ENCODE measurements at places on chromosomes 5 and 9. TPM values are rescaled to one million over a fixed set of nuclear protein-coding genes. Genes with fewer than 3 reads are reported as not detected.

- DNase-seq: no peak
These were observed 779.3 kb downstream of the CDH9 start for GRCh38 chr5:26259081-26259480.

SPATA31D4 gene
- total RNA-seq: not detected

GRCh38 chr9:96020300-96020791 is 144.9 kb downstream of the ERCC6L2 start:
- no peak for DNase-seq

PSIP1 gene
- 188 TPM for total RNA-seq

GRXCR2 gene
- total RNA-seq: not detected

- DNase-seq: no peak
These were observed 21.5 kb upstream of the COL5A1 start for GRCh38 chr9:134619983-134620661.

- no peak for DNase-seq
These were observed 583.4 kb downstream of the ACTL7B start for GRCh38 chr9:108272349-108272899.

- DNase-seq: no peak
These were observed 66.6 kb downstream of the SERINC5 start for GRCh38 chr5:80189201-80189600.

SGCD gene
- total RNA-seq: not detected

GRCh38 chr9:114433720-114434255 is 46.0 kb upstream of the AKNA start:
- DNase-seq: peak; percentile 10

- DNase-seq: no peak
These were observed 28.4 kb downstream of the MCTP1 start for GRCh38 chr5:95256446-95256845.

DNA sequence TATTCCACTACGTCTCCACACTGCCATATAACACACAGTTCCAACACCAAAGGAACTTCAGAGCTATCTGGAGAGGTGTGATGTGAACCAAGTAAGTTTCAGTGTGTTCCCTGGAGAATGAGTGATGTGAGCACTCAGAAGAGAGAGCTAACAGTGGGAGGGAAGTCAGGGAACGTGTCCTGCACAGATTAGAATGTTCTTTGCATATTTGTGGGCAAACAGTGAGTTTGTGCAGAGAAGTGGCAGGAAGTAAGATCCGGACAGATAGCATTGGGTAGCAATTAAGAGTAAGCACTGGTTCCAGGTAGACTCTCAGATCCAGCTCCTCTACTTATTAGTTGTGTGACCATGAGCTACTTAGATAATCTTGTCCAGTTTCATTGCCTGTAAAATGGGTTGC is 206.4 kb downstream of the PDZD2 start:
- no peak for DNase-seq

- DNase-seq: no peak
These were observed 669 bp upstream of the AMBP start for GRCh38 chr9:114078781-114079156.

DNA sequence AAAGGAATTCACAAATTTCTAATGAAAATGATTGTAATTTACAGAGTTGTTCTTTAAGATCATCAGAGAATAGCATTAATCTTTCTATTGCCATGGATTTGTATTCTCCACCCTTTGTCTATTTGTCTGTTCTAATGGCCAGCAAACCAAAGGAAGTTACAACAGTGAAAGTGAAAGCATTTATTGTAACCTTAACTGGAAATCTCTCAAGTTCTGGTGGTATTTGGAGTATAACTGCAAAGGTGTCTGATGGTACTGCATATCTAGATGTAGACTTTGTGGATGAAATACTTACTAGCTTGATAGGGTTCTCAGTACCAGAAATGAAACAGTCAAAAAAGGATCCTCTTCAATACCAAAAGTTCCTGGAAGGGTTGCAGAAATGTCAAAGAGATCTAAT is 21.7 kb downstream of the RMI1 start:
- DNase-seq: peak; percentile 9

- DNase-seq: no peak
These were observed 368.7 kb upstream of the KLF4 start for GRCh38 chr9:107858260-107858659.

DNA sequence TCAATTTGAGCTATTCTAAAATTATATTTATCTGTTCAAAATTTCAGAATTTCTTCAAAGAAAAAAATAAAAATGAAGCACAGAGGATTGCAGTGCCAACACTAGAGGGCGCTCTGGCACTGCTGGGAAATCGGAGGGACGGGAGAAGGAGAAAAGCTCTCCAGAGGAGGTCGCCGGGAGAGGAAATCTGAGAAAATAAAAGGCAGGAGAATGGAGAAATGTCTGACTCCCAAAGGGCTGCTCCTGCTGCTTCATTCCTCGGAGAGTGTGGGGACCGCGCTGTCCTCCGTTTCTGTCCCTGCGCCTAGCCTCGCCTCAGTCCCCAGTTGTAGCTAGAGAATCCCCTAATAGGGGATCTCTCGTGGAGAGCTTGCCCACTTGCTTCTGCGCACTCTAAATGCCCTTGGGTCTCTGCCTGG is 40.0 kb upstream of the ARSB start:
- peak; percentile 33 for DNase-seq

- DNase-seq: no peak
These were observed 336.5 kb downstream of the DIRAS2 start for GRCh38 chr9:90306158-90306557.

DNA sequence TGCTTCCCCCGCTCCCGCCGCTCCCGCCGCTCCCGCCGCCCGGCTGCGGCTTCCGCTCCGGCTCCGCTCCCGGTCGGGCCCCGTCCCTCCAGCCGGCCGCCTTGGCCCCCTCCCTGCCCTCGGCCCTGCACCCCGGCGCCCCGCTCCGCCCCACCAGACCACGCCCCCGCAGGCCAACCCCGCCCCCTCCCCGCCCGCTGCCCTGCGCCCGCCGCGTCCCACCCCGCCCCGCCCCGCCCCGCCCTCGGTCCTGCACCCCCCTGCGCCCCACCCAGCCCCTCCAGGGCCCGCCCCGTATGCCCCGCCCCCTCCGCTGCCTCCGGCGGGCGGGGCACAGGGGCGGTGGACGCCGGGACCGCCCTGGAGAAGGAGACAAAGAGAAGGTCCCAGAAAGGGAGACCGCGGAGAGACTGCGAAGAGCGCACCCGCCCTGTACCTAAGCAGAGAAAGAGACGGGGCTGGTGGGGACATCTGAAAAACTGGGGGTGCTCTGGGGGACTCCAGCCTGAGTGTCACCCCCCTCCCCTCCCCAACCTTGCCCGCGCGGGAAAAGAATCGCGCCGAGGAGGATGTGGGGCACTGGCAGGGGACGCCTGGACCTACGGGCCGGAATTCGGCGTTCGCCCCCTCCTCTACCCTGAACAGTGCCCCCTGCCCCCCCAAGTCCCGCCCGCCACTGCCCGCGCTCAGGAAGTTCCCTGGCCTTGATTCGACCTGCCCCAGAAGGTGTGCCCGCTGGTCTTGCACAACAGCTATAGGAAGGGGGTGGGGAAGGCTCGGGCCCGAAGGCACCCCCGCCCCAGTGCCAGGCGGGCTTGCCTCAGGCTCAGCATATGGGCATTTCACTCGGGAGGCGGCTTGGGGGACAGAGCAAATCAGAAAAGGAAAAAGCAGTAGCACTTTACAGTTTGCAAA is 42.8 kb upstream of the STXBP1 start:
- peak; percentile 72 for DNase-seq

DNA sequence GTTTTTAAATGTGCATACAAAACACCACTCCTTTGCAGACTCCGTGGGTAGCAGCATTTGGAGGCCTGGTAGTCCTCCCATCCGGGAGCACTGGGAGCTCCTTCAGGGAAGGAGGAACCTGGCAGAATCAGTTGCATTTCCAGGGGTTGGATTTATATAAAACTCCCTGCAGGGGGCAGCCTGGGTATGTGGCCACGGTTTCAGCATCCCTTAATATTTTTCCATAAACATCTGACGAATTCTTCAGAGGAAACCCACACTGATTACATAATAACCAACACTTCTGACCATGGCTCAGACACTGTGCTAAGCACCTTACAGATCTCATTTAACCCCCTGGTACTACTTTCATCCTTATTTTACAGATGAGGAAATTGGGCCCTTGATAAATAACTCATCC is 6.1 kb upstream of the AFAP1L1 start:
- no peak for DNase-seq

- DNase-seq: no peak
These were observed 39.3 kb upstream of the OLFM1 start for GRCh38 chr9:135048046-135048757.

GRIN1 gene
- not detected for total RNA-seq

LCN9 gene
- not detected for total RNA-seq

GARIN3 gene
- total RNA-seq: not detected

DNA sequence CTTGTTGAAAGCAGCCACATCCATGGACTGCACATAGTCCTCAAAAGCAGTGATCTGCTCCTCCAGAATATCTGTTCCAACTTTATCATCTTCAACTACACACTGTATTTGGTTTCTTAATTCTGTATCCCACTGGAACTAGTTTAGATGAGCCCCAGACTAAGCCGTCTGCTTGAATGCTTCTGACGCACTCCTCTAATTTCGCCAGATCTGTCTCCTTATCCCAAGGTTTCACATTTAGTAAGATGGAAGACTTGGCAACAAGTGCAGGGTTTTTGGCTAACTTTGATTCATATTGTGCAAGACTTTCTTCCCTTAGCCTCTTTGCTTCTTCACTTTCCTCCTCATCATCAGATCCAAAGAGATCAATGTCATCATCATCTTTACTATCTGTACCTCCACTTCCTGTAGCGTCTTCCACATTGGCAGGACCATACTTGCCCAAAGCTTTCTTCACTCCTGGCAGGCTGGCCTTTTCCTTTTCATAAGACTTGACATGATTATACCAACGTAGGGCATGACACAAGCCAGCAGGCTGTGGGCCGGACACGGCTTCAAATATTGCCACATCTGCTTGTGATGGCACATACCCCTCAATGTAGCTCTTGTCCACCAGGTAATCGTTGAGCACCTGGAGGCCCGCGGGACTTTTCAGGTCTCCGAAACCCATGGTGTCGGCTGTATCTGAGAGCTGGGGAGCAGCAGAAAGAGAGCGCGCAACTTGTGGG is 56.2 kb upstream of the PIK3R1 start:
- DNase-seq: no peak

DNA sequence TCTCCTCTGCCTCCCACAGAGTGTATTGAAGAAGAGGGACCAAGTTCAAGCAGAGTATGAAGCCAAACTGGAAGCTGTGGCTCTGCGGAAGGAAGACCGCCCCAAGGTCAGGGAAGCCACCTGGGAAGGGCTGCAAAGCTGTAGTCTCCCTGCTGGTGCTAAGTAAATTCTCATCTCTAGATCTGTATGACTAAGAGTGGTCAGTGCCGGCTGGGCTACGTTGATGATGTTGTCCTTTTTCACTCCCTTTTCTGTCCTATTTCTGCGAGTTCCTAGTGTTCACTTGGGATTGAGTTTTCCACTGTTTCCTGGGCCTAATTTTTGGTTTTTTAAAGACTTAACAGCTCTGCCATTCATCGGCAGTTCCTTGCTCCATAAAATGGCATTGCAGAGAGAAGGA is 39.8 kb downstream of the SLC46A2 start:
- DNase-seq: no peak

LECT2 gene
- total RNA-seq: not detected

SLC36A2 gene
- not detected for total RNA-seq

- no peak for DNase-seq
These were observed 13.1 kb upstream of the SMC2 start for GRCh38 chr9:104080983-104081382.

DEPDC1B gene
- total RNA-seq: 0.70 TPM

- no peak for DNase-seq
These were observed 52.3 kb downstream of the ZNF510 start for GRCh38 chr9:96725576-96725975.

DNA sequence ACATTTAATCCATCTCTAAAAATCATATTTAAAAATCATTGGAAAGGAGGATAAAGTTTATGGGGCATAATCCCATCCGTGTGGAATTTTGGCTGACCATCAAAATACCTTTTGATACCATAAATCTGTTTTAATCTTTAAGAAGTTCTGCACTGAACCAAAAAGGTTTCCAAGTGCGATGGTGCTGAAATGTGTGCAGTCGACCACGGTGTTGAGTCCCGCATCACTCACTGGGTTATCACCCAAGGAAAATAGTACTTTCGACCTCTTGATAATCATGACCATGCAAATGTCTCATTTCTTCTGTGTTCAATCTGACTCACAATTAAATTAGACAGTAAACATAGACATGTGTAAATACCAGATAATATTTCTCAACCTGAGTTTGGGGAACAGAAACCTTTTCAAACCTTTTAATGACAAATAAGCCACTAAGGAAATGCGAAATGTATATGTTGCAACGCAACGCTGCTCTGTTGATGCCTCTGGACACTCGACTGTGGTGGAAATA is 62.0 kb upstream of the CDH6 start:
- DNase-seq: no peak

LCN12 gene
- total RNA-seq: 0.72 TPM

DNA sequence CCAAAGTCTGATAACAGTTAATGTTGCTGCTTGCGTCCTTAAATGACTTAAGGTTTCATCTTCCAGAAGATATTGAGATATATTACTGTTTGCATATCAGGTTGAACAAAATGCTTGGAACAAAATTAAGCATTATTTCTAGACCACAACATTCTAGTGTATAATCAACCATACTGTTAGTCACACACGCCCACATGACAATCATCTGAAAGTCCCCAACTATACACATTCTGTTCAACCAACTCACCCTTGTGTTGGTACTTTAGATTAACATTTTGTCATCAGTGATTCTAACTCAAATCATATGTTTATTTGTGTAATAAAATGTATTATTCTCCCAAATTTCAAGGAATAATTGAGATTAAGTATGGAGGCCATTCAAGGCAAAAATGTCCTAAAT is 47.3 kb downstream of the LURAP1L start:
- DNase-seq: no peak

TEX48 gene
- not detected for total RNA-seq

- DNase-seq: no peak
These were observed 22.4 kb downstream of the GNAQ start for GRCh38 chr9:78009186-78009585.

ANKRD18B gene
- 1.9 TPM for total RNA-seq

PAPPA gene
- total RNA-seq: not detected

CDH9 gene
- total RNA-seq: not detected

GRCh38 chr9:4237748-4238511 is 61.9 kb downstream of the GLIS3 start:
- DNase-seq: no peak

DNA sequence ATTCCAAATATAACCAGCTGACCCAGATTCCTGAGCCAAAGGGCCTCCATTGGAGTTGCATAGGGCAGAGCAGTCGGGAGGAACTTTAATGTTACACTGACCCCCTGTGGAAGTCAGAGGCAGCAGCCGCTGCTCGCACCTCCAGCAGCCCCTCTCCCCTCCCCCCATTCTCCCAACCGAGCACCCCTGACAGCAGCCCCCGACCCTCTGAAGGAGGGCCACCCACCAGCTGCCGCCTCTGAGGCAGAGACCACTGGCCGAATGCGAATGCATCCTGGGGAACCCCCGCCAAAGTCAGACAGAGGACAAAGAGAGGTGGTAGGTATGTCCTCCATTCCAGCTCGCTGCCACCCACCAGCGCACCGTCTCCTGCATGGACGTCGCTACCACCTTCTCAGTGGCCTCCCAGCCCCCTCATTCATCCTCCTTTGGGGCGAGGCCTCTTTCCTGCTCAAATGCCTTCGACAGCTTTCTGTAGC is 231.0 kb downstream of the CDK5RAP2 start:
- no peak for DNase-seq
